ENCODE measurements at places on chromosomes 11 and 22.
A peak's percentile ranks its signal among the peaks of the same experiment; 100 is the strongest.

DNA sequence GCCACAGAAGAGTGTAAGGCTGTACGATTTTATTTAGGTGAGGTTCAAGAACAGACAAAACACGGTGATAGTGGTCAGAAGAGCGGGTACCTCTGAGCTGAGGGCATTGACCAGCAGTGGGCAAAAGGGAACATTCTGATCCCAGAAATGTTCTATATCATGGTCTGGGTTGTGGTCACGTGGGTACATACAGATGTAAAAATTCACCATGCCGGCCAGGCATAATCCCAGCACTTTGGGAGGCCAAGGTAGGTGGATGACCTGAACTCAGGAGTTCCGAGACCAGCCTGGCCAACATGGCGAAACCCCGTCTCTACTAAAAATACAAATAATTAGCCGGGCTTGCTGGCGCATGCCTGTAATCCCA lies 31.1 kb upstream of the GCAT start:
- no peak for DNase-seq

- DNase-seq, result no peak
Observed at GRCh38 chr11:133898031-133898769, 52.9 kb upstream of the SPATA19 start.

DNA sequence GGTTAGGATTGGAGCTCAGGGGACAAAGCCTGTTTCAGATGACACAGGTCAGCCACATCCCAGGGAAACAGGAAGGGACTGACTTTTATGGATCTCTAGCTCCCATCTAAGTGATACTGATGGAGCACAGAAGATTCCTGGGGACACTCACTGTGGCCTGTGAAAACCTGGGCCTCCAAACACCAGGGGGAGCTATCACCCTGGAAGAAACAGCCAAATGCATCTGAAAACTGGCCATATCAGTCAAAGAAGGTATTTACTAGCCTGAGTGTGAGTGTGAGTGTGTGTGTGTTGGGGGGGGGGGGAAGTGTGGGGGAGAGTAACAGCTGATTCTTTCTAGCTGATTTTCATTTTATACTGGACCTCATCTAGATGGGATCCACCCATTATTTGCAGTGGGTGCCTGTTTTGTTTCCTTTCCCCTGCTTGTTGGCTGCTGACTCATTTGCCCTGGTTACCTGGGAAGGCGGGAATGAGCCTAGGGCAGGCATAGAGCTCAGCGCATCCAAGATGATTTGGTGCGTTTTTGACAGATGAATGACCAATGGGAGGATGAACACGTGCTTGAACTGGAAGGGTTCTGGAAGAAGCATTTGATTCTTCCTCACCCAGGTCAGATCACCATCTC lies 284.0 kb downstream of the KIRREL3 start:
- DNase-seq, result peak; percentile 3

DNA sequence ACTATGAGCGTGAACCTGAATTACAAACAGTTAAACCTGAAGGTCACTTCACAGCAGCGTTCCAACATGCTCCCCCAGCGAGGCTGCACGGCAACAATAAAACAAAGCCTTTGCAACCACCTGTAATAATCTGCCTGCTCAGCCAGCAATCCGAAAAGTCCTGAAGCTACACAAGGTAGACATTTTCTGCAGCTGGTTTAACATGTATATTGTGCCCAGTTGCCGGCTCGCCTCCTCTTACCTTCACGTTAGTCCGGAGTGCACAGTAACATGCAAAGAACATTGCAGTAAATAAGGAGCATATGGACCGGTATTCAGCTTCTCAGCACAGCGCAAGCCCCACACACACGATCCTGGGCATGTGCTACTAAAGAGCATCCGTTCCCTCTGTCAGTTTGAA lies 704.3 kb downstream of the DLG2 start:
- DNase-seq, result no peak

- DNase-seq, result no peak
Observed at GRCh38 chr11:105790840-105791239, 181.0 kb downstream of the GRIA4 start.

GRCh38 chr11:86983021-86983488 lies 27.9 kb upstream of the FZD4 start:
- DNase-seq, result peak; percentile 44

- DNase-seq, result no peak
Observed at GRCh38 chr11:125394296-125394695, 101.8 kb downstream of the FEZ1 start.

DNA sequence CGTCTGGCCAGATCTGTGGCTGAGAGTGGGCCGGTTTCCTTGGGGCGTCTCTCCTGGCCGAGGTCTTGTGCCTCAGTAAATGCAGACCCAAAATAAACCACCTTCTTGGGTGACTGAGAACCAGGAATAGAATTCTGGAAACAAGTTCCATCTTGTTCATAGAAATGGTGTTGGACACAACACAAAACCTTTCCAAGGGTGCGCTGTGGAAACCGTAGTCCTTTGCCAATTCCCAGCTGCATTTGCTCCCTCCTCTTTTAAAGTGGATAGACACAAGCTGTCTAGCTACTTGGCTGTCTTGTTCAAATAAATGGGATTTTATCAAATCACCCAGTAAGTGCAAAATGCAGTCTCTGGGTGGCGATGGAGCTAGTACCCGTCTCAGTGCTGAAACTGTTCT lies 300.2 kb downstream of the SHANK2 start:
- no peak for DNase-seq

- no peak for DNase-seq
Observed at GRCh38 chr11:98600103-98600502, 420.6 kb upstream of the CNTN5 start.

DNA sequence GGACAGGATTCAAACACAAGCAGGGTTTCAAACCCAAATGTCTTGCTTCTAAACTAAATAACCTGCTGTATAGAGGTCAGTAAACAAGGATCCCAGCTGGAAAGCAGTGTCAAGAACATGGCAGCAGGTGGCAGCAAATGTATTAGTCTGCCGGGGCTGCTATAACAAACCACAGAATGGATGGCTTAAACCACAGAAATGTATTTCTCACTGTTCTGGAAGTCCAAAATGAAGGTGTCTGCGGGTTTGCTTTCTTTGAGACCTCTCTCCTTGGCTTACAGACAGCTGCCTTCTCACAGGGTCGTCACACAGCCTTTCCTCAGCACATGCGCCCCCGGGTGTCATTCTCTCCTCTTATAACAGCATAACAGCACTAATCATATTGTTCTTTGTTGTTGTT lies 65.1 kb upstream of the LRRC55 start:
- peak; percentile 71 for DNase-seq

GRCh38 chr11:116173506-116173905 lies 599.3 kb downstream of the BUD13 start:
- DNase-seq, result no peak

DNA sequence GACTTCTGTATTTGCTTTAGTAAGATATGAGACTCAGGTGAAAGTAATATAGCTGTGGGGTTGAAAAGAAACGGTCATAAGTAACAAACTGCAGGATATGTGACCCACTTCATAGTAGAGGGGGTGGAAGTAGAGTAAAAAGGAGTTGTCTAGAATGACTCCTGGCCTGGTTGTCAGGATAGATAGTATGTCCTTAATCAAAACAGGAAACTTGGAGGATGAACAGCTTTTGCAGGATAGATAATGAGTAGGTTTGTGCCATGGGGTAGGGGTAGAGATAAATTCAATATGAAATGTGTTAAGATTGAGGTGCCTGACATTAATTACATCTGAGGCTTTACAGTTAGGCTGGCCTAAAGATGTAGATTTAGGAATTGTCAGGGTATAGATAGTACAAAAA lies 47.0 kb upstream of the B3GNT6 start:
- no peak for DNase-seq

DNA sequence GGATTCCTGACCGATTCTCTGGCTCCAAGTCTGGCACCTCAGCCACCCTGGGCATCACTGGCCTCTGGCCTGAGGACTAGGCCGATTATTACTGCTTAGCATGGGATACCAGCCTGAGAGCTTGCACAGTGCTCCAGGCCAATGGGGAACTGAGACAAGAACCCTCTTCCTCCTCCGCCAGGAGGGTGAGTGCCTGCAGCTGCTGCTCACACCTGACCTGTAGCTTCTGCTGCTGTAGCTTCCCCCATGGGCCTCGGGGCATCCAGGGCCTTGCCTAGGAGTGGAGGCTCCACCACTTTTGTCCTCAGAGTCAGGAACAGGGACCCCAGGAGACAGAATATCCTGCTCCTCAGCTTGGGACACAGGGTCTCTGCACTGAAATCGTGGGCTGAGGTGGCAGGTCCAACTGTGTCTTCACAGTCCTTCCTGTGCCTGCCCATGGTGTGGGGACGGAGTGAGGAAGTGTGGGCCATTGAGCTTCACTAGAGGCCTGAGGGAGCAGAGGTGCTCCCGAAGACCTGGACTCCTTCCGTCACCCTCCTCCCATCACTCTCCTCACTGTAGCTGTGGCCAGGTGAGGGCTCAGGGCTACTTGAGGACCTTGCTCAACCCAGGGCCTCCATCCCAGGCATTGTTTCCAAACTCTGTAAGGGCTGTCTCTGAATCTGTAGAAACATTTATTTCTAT lies 103.8 kb downstream of the ZNF280B start:
- no peak for DNase-seq

- DNase-seq, result no peak
Observed at GRCh38 chr22:25134028-25134427, 65.6 kb upstream of the CRYBB3 start.

GRCh38 chr11:74282914-74283371 lies 28.5 kb downstream of the P4HA3 start:
- DNase-seq, result no peak

GRCh38 chr11:125517116-125517770 lies 21.2 kb upstream of the FEZ1 start:
- peak; percentile 89 for DNase-seq

DNA sequence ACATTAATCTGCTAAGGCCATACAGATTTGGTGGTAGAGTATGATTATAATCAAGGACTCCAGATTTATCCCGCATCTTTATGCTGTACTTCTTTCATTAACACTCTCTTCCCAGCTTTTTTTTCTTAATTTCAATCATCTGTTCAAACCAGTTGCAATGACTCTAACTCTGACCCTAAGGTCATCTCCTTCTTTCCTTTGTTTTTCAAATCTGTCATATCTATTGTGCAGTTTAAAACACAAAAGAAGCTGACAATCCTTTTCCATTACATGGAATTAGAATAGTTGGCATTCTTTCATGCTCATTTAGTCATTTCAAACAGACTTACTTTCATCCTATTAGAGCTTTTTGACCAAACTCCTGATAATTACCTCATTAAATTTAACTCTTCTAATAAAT lies 53.6 kb upstream of the GRM5 start:
- DNase-seq, result no peak

GRCh38 chr11:43737201-43737590 lies 56.7 kb downstream of the HSD17B12 start:
- no peak for DNase-seq

- no peak for DNase-seq
Observed at GRCh38 chr22:17893900-17894535, 119.7 kb upstream of the BID start.

GRCh38 chr11:117618302-117618981 lies 178.6 kb downstream of the DSCAML1 start:
- no peak for DNase-seq

- peak; percentile 81 for DNase-seq
Observed at GRCh38 chr22:45504373-45505341, 2.0 kb downstream of the FBLN1 start.

- DNase-seq, result peak; percentile 38
Observed at GRCh38 chr11:86623041-86623621, 49.3 kb downstream of the ME3 start.

GRCh38 chr11:66976028-66976467 lies 944 bp downstream of the C11orf86 start:
- DNase-seq, result no peak

DNA sequence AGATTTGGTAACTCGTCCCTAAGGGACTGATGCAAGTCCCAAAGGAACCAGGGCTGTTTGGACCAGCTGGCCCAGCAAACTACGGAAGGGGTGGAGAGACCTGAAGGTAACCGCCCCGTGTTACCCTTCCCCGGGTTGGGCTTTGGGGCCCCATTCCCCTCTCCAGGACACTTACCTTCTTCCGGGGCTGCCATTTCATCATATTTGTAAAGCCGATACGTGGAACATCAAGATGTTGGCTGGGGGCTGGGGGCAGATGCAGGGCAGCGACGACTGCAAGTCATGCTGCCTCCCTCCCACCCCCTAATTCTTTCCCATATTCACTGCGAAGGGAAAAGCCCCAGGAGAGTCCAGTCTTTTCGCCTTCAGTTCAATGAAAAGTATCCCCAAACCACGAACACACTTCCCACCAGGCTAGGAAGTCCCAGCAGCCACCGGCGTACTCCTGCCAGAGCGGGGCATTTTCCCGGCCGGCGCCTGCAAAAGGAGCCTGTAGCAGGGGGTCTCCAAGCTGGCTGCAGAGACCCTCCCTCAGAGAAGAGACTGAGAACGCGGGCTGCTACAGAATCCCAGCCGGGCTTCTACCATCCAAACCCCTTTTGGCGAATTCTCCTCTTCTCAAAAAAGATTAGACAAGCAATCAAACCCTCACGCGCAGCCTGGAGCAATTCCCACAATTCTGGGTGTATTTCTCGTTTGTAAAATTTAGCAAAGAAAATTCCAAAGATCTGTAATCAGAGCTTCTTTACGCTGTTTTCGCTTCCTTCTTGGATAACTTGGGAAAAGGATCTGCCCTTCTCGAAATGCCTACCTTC lies 236.7 kb downstream of the TTC28 start:
- DNase-seq, result peak; percentile 23

DNA sequence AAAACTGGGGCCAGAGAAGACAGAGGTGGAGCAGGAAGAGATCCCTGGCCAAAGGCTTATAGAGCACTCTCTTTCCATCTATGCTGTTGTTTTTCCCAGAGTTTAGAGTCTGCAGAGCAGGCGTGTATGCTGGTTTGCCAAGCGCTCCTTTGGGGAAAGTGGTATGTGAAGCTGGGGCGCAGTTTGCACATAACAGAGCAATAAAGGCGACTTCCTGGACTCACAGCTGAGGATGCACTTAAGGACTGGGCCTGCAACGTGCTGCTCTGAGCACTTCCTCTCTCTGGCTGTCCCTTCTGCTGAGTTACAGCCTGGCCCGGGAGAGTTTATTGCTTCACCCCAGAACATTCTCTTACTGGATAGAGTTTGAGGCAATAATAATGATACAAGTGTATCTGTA lies 41.7 kb downstream of the THAP12 start:
- DNase-seq, result no peak

DNA sequence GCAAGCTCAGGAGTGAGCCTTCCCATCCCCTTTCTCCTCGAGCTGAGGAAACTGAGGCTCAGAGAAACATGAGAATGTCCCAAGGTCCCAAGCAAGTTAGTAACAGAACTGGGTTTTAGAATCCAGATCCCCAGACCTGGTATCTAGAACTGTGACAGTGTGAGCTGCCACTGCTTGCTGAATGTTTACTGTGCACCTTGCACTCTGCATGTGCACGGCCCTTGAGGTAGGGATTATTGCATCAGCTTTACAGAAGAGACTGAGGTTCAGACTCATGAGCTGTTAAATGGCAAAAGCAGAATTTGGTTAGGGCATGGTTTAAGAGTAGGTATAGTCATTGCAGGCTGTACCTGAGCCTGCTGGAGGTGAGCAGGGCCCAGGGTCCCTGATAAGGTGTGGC lies 3.8 kb upstream of the MPPED1 start:
- no peak for DNase-seq

Measured in iris pigment epithelial cell (primary cell).